ENCODE measurements at places on chromosomes 6 and 20.

- no peak for DNase-seq
Observed at GRCh38 chr6:75498862-75499261, 5.3 kb upstream of the FILIP1 start.

DNA sequence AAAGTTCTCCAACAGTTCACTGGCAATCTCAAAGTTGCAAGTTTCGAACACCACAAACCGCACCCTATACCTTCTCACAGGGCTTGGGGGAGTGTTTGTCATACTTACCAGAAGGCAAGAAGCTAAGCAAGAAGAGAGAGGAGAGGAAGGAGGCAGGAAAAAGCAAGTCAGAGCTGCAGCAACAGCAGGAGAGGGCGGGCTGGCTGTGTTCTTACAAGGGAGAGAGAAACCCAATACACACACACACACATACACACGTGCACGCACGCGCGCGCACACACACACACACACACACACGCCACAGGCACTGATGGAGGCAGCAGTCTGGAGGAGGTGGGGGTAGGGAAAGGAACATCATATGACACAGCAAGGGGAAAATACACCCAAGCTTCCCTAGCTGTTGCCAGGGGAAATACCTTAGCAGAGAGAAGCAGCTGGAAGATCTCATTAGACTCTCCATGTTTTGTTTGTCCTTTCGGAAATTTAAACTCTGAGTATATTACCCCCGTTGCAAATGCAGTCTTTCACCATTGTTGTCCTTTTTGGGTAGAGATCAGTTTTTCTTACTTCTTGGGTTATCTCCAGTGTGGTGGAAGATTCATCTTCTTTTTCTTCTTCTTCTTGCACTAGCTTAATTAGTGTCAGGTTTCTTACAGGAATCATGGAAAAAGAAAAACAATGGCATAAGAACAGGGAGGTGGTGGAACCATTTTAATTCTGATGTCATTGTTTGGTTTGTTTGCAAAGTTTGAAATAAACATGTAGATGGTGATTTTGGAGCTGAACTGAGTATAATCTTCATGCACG is at the start of gene TXLNB:
TXLNB (minus strand) TSS at position 186 of the 807 bp plus-strand sequence. CDS start 3,099 bp downstream, outside the sequence.
- DNase-seq, result peak; percentile 83

- DNase-seq, result no peak
Observed at GRCh38 chr6:35084041-35084491, 57.1 kb downstream of the TCP11 start.

DNA sequence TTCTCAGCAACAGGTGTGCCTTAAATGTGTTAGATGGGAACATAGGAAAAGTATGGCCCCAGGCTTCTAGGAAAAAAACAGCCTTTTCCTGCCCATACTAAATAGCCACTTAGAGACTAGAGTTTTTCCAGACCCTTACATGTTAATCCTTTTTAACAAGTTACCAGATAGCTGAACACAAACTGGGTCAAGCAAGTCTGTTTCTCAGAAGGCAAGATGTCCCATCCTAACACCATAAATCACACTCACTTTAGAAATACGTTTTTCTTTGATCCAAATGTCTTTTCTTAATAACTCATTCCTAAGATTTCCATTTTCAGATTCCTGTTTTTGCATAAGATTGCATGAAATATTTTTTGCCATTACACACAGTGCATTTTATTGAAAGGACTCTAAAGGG is 241.3 kb downstream of the KCNQ5 start:
- DNase-seq, result no peak

GRCh38 chr20:48928832-48929725 is 7.6 kb downstream of the ARFGEF2 start:
- no peak for DNase-seq

DNA sequence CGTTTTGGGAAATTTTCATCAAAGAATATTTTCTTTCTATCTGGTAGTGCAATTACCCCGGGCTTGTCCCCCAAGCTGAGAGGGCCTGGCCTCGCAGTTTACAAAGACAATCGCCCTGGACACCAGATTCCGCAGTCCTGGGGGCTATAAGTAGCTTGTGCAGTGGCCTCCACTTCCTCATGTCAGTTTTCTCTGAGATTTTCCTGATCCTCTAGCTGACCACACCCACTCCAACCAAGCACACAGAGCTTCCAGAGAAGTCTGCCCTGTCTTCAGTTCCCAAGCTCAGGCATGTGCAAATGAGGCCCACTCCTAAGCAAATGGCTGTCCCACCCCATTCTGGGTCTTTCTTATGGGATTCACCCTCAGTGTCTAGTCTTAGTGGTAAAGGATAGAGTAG is 245.3 kb downstream of the MAFB start:
- DNase-seq, result no peak

Measured in activated CD4-positive, alpha-beta T cell treated with anti-CD3 and anti-CD28 coated beads, Interleukin-2, amount 50 U/mL, for 48 hours (primary cell).